ENCODE measurements at places on chromosomes 6 and 20. TPM values are rescaled to one million over a fixed set of nuclear protein-coding genes. Genes with fewer than 3 reads are reported as not detected.

- DNase-seq, result no peak
- H3K4me3 ChIP-seq, result no peak overlapping the region
- H3K4me1 ChIP-seq, result no peaks in the 10 kb centered on the region
- peaks cover 3% of the 10 kb centered on the region for H3K27me3 ChIP-seq
Measured at GRCh38 chr6:158911746-158912480, 88.1 kb downstream of the RSPH3 start.

- H3K4me1 ChIP-seq, result no peaks in the 10 kb centered on the region
- peak; percentile 66 for DNase-seq
- H3K36me3 ChIP-seq, result no peaks in the 10 kb centered on the region
- H3K4me3 ChIP-seq, result no peak overlapping the region
- no peak overlapping the region for H3K27ac ChIP-seq
- H3K27me3 ChIP-seq, result no peaks in the 10 kb centered on the region
Measured at GRCh38 chr6:121430514-121431460, 4.7 kb upstream of the GJA1 start.

Gene IGF2R
- total RNA-seq, result 233 TPM

Gene GMDS
- total RNA-seq, result 12.7 TPM

Gene C20orf141
- total RNA-seq, result not detected

DNA sequence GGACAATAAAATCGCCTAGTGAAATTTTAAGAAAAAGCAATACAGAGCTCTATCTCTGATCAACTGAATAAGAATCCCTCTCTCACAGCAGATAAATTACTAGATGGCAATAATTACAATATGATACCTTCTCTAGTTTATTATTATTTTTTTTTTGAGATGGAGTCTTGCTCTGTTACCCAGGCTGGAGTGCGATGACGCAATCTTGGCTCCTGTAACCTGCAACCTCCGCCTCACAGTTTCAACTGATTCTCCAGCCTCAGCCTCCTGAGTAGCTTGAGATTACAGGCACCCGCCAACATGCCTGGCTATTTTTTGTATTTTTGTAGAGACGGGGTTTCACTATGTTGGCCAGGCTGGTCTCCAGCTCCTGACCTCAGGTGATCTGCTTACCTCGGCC is 129.3 kb upstream of the PTCHD4 start:
- H3K4me3 ChIP-seq, result no peak overlapping the region
- no peaks in the 10 kb centered on the region for H3K36me3 ChIP-seq

Gene ENPP4
- 3.6 TPM for total RNA-seq

Gene COL9A1
- total RNA-seq, result not detected

DNA sequence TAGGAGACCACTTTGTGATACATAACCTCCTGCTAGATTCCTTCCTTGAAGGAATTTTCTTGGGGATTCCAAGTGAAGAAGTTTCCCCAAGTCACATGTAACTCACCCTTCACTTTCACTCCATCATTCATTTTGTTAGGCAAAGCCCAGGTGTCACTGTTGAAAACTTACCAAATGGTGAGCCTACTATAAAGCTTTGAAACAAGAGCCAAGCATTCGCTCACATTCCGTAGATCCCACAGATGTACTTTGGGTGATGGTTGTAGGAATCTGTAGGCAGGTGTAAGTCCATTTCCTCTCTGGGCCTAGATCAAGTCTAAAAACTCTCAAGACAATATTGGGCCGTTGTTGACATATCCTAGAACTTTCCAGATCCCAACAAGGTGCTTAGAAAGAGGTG is 74.1 kb downstream of the PRDM1 start:
- peaks cover 20% of the 10 kb centered on the region for H3K4me1 ChIP-seq
- H3K27ac ChIP-seq, result peak overlapping the region; percentile 8
- H3K36me3 ChIP-seq, result no peaks in the 10 kb centered on the region
- H3K4me3 ChIP-seq, result no peak overlapping the region

Gene CRYBG1
- total RNA-seq, result 2.1 TPM

DNA sequence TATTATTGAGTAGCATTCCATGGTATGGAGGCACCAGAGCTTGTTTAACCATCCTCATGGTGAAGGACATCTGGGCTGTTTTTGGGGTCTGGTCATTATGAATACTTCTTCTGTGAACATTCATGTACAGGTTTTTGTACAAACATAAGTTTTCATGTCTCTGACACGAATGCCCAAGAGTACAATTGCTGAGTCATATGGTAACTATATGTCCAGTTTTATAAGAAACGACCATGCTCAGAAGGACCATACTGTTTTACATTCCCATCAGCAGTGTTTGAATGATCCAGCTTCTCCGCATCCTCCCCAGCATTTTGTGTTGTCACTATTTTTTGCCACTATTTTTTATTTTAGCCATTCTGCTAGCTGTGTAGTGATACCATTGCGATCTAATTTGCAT is 188.6 kb downstream of the KHDC1L start:
- H3K36me3 ChIP-seq, result no peaks in the 10 kb centered on the region
- peaks cover 2% of the 10 kb centered on the region for H3K4me1 ChIP-seq
- DNase-seq, result no peak

GRCh38 chr6:91580635-91581034 is 993.8 kb upstream of the MAP3K7 start:
- DNase-seq, result peak; percentile 11
- no peaks in the 10 kb centered on the region for H3K27me3 ChIP-seq
- no peaks in the 10 kb centered on the region for H3K4me1 ChIP-seq
- H3K36me3 ChIP-seq, result no peaks in the 10 kb centered on the region

Gene TGM3
- not detected for total RNA-seq

DNA sequence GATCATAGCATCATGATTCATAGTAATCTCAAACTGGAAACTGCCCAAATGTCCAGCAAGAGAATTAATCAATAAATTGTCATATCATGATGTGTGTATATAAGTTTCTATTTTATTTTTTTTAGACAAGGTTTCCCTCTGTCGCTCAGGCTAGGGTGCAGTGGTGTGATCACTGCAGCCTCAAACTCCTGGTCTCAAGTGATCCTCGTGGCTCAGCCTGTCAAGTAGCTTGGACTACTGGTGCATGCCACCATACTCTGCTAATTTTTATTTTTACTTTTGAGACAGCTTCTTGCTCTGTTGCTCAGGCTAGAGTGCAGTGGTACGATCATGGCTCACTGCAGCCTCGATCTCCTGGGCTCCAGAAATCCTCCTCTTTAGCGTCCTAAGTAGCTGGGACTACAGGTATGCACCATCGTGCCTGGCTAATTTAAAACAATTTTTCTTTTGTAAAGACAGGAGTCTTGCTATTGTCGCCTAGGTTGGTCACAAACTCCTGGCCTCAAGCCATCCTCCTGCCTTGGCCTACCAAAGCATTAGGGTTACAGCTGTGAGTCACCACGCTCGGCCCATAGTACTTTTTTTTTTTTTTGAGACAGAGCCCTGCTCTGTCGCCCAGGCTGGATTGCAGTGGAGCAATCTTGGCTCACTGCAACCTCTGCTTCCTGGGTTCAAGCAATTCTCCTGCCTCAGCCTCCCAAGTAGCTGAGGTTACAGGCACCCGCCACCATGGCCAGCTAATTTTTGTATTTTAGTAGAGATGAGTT is 8.7 kb upstream of the ATRN start:
- no peak overlapping the region for H3K4me3 ChIP-seq
- no peaks in the 10 kb centered on the region for H3K4me1 ChIP-seq
- H3K27ac ChIP-seq, result no peak overlapping the region
- no peak for DNase-seq
- no peaks in the 10 kb centered on the region for H3K36me3 ChIP-seq
- H3K27me3 ChIP-seq, result peaks cover 12% of the 10 kb centered on the region

- no peak overlapping the region for H3K27ac ChIP-seq
- peaks cover 3% of the 10 kb centered on the region for H3K36me3 ChIP-seq
- no peak overlapping the region for H3K4me3 ChIP-seq
- no peaks in the 10 kb centered on the region for H3K4me1 ChIP-seq
Measured at GRCh38 chr20:3563133-3563532, 92.3 kb downstream of the ATRN start.

Gene COL9A3
- 0.17 TPM for total RNA-seq

- H3K27me3 ChIP-seq, result no peaks in the 10 kb centered on the region
- H3K4me1 ChIP-seq, result no peaks in the 10 kb centered on the region
- H3K4me3 ChIP-seq, result no peak overlapping the region
- DNase-seq, result no peak
- no peak overlapping the region for H3K27ac ChIP-seq
Measured at GRCh38 chr20:20184149-20184548, 131.8 kb downstream of the CFAP61 start.

Gene LINC00237
- total RNA-seq, result not detected

Gene ANGPT4
- under 0.01 TPM for total RNA-seq

Gene SLC24A3
- total RNA-seq, result 1.8 TPM

- H3K36me3 ChIP-seq, result no peaks in the 10 kb centered on the region
- no peak overlapping the region for H3K27ac ChIP-seq
- H3K27me3 ChIP-seq, result no peaks in the 10 kb centered on the region
- no peak overlapping the region for H3K4me3 ChIP-seq
- DNase-seq, result no peak
Measured at GRCh38 chr20:13131688-13132087, 89.4 kb upstream of the ISM1 start.
